ENCODE measurements at places on chromosomes 2 and 18.

DNA sequence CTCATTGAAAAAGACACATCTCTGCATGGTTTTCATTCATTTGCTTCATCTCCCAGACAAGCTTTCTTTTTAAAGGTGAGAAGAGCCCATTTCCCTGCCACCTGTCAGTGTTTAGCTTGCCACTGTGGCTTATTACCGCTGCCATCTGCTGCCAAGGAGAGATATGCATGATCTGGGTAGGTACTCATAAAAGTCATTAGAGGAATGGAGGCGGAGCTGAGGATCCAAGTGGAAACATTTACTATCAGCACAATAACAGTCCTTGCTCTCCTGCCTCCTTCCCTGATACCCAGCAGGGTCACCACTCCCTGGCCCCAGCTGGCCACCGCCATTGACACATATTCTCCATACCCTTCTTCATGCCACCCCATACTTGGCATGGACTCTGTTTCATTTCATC lies 390.4 kb downstream of the TSN start:
- no peak for DNase-seq

GRCh38 chr2:88452980-88453582 lies 588 bp upstream of the FOXI3 start:
- DNase-seq: no peak

DNA sequence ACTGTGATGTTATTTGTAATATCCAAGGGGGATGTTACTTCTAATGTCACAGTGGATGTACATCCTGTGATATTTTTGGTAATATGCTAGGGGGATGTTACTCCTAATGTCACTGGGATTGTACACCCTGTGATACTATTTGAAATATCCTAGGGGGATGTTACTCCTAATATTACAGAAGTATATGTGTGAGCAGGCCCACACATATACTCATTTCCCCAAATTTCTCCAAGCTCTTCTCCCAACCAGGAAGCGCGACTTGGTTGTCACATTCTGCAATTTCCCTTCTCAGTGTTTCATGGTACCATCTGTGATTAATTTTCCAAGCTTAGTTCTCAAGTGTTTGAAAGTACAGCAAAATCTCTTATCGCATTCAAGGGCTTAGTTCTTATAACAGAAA lies 29.5 kb upstream of the CHN1 start:
- DNase-seq: no peak

- DNase-seq: no peak
Measured at GRCh38 chr2:221675201-221675908, 103.3 kb upstream of the EPHA4 start.

- no peak for DNase-seq
Measured at GRCh38 chr2:188937228-188938220, 36.6 kb upstream of the COL3A1 start.

GRCh38 chr2:65366595-65367125 lies 65.7 kb downstream of the SPRED2 start:
- peak; percentile 71 for DNase-seq

- no peak for DNase-seq
Measured at GRCh38 chr2:182893666-182894065, 27.2 kb upstream of the FRZB start.

GRCh38 chr18:55794288-55795052 lies 206.5 kb upstream of the TCF4 start:
- DNase-seq: no peak

- DNase-seq: peak; percentile 6
Measured at GRCh38 chr2:197777823-197778407, 7.2 kb downstream of the BOLL start.

GRCh38 chr2:72555943-72556342 lies 269.9 kb downstream of the EXOC6B start:
- DNase-seq: no peak

- DNase-seq: no peak
Measured at GRCh38 chr2:102615620-102616436, 3.5 kb upstream of the SLC9A2 start.

DNA sequence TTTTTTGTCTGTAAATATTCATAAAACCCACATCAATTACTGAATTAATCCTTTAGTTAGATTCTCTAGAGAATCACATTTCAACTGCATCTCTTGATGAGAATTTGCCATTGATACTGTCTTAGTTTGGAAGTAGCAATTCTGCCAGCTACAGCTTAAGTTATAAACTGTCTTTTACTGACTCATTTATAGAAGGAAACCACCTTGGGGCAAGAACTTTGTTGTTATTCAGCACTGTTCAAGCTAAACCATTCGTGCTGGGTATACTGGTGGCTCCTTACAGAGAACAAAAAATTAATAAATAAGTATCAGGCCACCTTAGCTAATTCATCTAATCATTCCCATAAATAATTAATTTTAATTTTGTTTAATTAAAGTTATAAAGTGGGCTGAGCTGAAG lies 1082.6 kb upstream of the CELF4 start:
- no peak for DNase-seq

GRCh38 chr2:112462178-112462577 lies 19.8 kb upstream of the TTL start:
- no peak for DNase-seq

GRCh38 chr2:162565666-162566065 lies 221.7 kb downstream of the GCA start:
- DNase-seq: no peak

DNA sequence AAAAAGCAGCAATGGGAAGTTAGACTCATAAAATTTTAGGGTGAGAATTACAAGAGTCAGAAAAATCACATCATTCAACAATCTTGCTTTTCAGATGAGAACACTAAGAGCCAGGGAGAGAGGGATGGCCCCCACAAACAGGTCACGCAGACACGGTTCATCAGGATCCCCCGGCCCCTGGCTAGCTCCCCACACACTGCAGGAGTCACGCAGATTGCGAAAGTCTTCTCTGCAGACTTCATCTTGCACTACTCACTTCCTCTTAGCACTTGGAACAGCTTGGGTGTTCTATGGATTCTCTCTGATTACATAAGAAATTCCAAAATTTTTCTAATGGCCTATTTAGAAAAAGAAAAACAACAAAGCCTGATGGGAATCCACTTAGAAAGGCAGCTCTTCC lies 21.6 kb upstream of the SULT1C2 start:
- DNase-seq: no peak

DNA sequence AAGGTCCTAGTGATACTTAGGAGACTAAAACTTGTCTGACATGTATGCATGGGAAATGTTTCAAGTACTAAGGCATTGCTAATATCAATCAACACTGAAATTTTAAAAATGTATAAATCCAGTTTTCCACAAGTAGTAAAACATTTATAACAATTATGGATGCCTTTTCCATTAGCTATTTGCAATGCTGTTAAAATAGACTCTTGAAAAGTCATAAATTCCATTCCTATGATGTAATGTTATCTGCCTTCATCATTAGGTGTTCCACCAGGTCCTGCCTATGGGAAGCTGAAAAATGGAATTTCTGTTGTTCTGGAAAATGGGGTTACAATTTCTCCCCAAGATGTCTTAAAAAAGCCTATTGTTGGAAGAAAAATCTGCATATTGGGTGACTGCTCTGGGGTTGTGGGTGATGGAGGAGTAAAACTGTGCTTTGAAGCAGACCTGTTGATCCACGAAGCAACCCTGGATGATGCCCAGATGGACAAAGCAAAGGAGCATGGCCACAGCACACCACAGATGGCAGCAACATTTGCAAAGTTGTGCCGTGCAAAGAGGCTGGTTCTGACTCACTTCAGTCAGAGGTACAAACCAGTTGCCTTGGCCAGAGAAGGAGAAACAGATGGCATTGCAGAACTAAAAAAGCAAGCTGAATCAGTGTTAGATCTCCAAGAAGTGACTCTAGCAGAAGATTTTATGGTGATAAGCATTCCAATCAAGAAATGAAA lies 18.7 kb downstream of the ELAC1 start:
- DNase-seq: no peak

DNA sequence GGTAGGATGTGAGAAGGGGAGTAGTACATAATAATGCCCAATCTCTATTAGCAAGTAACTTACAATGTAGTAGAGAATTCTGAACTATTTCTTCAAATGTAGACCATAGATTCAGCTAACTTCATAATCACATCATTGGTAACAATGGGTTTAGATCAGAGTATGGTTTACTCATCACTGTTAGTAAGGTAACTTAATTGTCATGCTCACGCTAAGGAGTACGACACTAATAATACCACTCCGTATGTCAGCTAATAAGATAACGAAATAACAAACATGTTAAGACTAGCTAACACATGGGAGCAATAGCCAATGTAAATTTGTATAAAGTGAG lies 56.4 kb upstream of the CCDC141 start:
- no peak for DNase-seq

GRCh38 chr18:65422544-65423136 lies 328.2 kb upstream of the CDH7 start:
- DNase-seq: no peak

DNA sequence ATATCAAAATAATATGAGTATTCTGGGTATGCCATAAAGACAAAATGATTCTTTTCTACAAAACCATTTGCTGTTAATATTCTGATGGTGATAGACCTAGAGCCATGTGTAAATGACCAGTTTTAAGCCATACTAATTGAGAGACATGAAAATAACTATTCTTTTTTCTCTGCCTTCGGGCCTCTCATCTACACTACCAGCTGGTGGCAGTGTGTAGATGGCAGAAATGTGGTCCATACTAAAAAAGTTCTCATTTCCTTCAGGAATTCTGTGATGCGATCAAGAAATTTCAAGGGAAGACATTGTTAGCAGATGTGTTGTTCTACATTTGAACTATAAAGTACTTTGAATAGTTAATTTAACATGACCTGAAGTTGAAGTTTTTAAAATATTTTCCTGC lies 485.2 kb downstream of the TRIB2 start:
- no peak for DNase-seq

DNA sequence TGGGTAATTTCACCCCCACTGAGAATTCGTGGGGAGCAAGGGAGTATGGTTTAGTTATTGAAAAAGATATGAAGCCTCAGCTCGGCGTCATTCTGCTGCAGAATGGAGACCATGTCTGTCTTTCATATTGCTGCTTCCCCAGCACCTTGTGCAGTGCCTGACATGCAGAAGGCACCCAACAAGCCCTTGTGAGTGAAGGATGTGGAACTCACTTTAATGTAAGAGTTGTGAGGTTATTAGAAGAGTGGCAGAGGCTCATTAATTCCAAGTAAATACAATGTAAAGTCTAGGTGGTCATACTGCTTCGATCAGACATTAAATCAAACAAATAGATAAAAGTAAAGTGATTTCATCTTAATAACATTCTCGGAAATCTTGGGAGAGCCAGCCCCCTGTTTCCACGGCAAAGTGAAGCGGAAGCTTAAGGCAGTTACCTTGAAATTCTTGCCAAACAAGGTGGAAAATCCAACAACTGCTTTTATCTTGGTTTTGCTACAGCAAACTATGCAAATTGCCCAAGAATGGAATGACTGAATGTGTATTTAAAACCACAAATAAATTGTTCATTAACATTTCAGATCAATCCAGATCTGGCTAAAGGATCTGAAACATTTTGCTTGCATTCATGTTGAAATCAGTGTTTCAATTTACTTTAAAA lies 9.6 kb downstream of the CFAP221 start:
- no peak for DNase-seq

DNA sequence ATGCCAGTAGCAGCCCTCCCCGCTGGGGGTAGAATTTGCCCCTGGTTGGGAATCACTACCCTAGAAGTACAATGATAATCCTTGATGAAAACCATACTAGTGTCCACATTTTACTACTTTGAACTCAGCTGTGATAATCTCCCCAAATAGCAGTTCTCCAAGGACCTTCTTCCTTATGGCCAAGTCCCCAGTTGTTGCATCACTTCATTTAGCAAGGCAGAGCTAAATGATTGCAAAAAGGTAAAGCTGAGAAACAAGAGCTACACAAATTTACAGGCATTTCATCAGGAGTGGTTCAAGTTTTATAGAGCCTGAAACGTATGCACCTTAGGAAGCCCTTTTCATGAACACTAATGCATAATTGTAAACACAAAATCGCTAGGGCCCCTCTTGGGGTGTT lies 44.9 kb upstream of the REL start:
- DNase-seq: no peak

DNA sequence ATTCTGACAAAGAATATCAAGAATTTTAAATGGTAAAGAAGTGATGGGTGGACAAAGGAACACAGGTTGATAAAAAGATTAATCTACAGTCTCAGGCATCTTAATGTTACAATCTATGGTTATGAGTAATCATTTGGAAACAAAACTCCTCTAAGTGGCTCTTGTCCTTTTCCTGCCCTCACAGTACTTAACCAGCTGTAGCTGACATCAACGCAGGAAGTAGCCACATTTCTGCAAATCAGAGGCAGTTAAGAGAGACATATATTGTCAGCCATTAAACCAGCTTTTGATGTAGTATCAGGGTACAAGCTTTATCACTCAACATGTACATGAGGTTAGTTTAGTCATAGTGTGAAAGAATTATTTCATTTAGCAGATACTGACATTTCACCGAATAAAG lies 244.6 kb downstream of the NR4A2 start:
- no peak for DNase-seq

DNA sequence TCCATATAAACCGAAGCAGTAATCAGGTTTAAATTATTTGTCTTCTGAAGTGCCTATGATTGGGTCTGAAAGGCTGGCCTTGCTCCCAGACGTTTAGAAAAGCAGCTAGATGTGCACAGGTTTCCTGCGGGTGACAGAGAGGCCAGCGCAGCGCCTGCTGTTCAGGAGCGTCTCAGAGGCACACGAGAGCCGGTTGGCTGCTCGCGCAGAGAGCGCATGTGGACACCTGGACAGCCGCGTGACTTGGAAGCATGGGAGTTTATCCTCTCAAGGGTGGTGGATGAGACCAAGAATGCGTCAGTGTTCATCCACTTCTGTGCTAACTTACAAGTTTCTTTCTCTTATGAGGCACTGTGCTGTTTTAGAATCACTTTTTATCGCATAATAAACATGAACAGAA lies 303.7 kb downstream of the PTGR3 start:
- DNase-seq: no peak

GRCh38 chr2:46147626-46148368 lies 149.4 kb upstream of the EPAS1 start:
- no peak for DNase-seq

- DNase-seq: no peak
Measured at GRCh38 chr2:30380824-30381223, 66.2 kb upstream of the LCLAT1 start.

GRCh38 chr2:85999061-85999831 lies 106.4 kb downstream of the POLR1A start:
- no peak for DNase-seq

- DNase-seq: no peak
Measured at GRCh38 chr2:20299113-20299512, 51.5 kb downstream of the PUM2 start.

DNA sequence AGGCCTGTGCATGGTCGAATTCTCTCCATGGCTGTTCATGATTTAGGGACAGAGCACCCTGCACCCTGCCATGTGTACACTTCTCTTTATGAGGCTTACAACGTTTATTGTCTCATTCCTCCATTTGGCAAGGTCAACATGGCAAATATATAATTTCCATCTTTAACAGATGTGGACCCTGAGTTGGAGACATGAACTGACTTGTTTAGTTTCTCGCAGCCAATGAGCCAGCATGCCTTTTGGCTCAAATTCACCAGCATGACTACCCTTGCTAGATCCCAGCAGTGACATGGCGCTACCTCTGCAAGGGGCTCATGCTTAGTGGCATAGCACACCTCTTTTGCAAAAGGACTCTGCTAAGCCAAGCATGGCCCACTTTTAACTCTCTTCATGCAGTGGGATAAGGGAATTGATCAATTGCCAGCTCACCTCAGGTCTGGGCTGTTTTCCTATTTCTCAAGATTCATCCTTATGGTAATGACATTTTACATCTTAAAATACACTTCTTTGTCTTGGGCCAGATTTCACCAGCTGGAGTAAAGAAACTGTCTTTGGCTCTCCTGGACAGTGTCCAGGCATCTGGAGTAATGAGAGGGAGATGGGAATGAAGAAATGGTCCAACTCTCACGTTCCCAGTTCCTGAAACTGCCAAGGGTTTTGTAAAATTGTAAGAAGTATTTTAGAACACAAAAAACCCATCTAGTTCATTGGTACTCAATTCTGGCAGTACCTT lies 159.5 kb downstream of the SETBP1 start:
- DNase-seq: peak; percentile 85

All from LNCaP clone FGC (cell line).